Liver (tissue), 10 donors: ENCODE measurements at places on chromosomes 2 and 18.

DNA sequence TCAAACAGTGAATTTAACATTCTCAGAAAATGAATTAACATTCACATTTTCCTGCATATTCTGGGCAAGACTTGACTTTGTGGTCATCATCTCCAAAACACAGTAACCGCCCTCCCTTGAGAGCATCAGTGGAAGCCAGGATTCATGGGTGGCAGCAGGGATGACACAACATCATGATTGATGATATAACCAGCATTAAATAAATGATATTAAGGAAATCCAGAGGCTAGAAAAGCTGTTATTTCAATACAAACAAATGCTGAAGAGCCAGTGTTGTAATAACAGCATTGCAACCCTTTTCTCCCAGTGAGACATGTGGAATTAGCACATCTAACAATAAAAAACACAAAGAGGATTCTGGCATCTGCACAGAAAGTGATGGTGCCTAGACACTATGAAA is 41.1 kb downstream of the CDC42EP3 start:
- no peak for DNase-seq

GRCh38 chr2:10740226-10740625 is 18.8 kb downstream of the ATP6V1C2 start:
- DNase-seq = no peak

- DNase-seq = no peak
Observed at GRCh38 chr2:154158101-154158500, 286.4 kb downstream of the GALNT13 start.

GRCh38 chr18:26083099-26083498 is 7.3 kb downstream of the SS18 start:
- DNase-seq = no peak

DNA sequence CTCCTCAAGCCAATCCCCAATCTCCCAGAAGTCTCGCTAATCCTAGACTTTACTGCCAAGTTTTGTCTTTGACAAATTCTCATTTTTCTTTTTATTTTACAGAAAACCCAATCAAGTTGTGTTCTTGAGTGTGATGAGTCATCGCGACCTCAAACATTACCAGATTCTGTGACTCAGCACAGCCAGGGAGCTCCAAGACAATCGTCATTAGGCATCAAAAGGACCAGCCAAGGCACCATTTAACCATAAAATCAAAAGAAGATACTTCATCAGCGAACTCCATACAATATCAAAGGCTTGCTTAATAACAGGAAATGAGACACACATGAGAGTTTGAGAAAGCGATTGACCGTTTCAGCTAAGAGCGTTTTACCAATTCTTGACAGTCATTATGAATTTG is 146.2 kb upstream of the AGAP1 start:
- DNase-seq = no peak
